ENCODE measurements at places on chromosomes 4 and X.
A peak's percentile ranks its signal among the peaks of the same experiment; 100 is the strongest.

- DNase-seq: no peak
Observed at GRCh38 chr4:123510221-123510620, 113.6 kb downstream of the SPRY1 start.

GRCh38 chr4:55125087-55125721 lies at the start of gene KDR:
KDR (minus strand) TSS chr4:55125595; CDS start chr4:55125293, 302 bp downstream.
- DNase-seq: no peak

DNA sequence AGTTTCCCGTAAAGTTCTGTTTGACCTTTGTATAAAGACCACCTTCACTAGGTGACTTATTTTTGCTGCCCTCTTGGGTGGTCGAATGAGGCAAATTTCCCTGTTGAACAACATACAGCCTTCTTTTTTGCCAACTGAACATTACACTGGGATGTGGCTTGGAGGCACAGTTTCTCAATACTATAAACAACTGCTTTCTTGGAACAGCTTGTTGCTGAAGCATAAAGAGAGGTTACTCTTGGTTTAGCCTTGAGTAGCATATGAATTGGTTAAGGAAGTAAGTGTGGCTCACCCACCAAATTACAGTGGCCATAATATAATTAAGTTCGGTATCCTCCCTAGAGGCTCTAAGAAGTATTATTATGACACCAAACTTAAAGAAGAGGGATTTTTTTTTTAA lies 40.0 kb downstream of the HHIP start:
- no peak for DNase-seq

DNA sequence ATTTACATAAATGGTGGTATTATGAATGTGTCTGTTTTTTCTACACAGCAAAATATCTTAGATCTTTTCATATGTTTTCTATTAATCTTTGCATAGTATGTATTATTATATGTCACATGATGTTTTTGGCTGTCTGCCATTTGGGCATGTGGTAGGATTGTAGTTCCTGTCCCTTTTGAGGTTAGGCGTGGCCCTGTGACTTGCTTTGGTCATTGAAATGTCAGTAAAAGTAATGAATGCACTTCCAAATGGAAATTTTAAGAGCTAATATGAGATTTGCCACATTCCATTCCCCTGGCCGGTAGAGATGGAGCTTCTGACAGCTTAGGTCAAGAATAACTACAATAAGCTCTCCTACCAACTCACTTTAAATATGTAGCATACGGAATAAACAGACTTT lies 45.1 kb downstream of the JADE3 start:
- DNase-seq: no peak

DNA sequence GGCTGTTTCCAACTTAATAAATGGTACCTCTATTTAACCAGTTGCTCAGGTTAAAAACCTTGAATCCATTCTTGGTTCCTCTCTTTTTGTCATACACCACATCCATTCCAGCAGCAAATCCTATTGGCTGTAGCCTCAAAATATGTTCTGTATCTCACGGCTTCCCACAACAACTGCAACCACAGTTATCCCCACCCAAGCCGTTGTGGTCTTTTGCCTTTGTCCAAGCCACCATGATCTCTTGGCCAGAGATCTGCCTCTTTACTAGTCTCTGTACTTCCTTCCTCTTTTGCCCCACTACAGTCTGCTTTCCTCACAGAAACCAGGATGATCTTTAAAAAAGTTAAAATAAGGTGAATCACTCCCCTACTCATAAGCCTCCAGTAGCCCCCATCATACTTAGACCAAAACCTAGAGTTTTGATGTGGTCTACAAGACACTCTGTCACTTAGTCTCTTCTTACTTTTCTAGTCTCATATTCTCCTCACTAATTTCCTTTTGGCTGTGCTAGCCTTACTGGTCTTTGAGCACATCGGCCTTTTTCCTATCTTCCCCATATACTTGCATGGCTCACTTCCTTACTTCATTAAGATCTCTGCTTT lies 10.3 kb downstream of the MAOA start:
- no peak for DNase-seq

GRCh38 chr4:55329012-55329411 lies 17.0 kb upstream of the SRD5A3 start:
- no peak for DNase-seq

GRCh38 chr4:113444386-113444785 lies 317.2 kb downstream of the CAMK2D start:
- DNase-seq: no peak

GRCh38 chr4:25783126-25783525 lies 79.7 kb downstream of the SEL1L3 start:
- no peak for DNase-seq

- no peak for DNase-seq
Observed at GRCh38 chrX:85379174-85379907, at the start of gene POF1B. POF1B (minus strand) TSS chrX:85379665; CDS start chrX:85379454, 211 bp downstream.

GRCh38 chr4:119394826-119395225 lies 72.9 kb upstream of the FABP2 start:
- DNase-seq: no peak

- DNase-seq: no peak
Observed at GRCh38 chrX:123881330-123881729, 21.5 kb downstream of the XIAP start.

DNA sequence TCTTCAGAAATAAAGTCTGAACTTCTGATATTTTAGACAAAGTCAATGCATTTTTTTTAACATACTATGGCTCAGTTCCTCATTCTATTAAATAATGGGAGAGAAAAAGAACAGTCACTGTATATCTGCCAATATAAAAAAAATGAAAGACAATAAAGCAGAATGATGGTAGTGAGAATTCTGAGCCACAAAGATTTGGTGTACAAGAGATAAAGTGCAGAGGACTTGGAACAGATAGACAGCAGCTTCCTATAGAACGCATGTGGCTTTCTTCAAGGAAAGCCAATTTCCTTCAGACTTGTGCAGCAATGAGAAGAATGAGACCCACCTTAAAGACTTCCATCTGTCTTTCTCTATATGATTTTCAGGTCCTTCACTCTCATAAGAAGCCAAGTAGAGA lies 39.7 kb downstream of the RASGEF1B start:
- DNase-seq: no peak

DNA sequence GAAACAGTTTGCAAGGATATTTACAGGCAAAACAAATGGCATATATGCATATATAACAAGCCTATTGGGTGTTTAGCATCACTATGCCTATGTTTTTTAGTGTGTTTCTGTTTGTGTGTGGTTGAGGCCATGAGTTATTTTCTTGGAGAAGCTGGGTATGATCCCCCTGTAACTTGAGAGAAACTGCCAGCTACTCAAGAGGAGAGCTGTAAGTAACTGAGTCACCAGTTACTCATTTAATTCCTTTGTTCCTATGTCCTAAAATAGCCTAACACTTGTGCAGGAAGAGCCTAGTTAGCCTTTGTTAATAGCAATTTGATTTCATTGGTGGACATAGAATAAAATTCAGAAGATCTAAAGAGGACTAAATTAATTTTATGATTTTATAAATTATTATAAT lies 79.1 kb downstream of the PWWP3B start:
- no peak for DNase-seq

- DNase-seq: peak; percentile 46
Observed at GRCh38 chrX:39730662-39731329, 367.0 kb downstream of the BCOR start.

- DNase-seq: no peak
Observed at GRCh38 chr4:15878011-15878410, 60.5 kb downstream of the FGFBP1 start.

DNA sequence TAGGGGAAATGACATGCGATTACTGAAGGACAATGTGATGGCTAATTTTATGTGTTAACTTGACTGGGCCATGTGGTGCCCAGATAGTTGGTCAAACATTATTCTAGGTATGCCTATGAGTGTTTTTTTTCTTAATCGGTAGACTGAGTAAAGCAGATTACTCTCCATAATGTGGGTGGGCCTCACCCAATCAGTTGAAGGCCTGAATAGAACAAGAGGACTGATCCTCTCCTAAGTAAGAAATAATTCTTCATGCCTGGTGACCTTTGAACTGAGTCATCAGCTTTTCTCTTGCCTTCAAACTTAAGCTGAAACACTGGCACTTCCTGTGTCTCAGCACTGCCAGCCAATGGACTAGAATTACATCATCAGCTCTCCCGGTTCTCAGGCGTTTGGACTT lies 164.0 kb upstream of the FGF13 start:
- no peak for DNase-seq

- no peak for DNase-seq
Observed at GRCh38 chr4:6962211-6963041, 52.8 kb downstream of the TBC1D14 start.

DNA sequence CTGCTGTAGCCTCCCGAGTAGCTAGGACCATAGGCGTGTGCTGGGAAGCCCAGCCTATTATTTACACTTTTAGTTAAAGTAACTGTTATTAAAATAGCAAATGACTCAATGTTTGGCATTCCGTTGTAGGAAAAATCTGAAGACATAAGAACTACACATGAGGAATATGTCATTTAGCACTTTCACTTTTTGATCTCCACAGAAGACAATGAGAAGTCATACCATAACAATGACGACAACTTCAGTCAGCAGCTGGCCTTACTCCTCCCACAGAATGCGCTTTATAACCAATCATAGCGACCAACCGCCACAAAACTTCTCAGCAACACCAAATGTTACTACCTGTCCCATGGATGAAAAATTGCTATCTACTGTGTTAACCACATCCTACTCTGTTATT lies 6.7 kb downstream of the GPR34 start:
- no peak for DNase-seq

- no peak for DNase-seq
Observed at GRCh38 chr4:118765399-118765798, 70.5 kb downstream of the SEC24D start.

DNA sequence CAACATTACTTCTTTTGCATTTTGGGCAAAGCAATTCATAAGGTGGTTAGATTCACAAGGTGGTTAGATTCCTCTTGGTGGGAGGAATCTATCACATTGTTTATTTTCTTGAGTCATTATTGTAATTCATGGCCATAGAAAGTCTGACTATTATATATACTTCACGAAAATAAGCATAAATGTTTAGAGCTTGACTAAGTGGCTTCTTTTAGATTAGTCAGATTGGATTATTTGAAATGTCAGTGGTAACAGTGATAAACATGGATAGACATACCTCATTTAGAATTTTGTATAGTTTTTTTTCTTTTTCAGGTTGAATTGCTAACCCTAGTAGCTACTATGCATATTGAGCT lies 24.9 kb upstream of the DYNLT3 start:
- DNase-seq: no peak

GRCh38 chr4:75490155-75490554 lies 24.0 kb downstream of the RCHY1 start:
- no peak for DNase-seq

DNA sequence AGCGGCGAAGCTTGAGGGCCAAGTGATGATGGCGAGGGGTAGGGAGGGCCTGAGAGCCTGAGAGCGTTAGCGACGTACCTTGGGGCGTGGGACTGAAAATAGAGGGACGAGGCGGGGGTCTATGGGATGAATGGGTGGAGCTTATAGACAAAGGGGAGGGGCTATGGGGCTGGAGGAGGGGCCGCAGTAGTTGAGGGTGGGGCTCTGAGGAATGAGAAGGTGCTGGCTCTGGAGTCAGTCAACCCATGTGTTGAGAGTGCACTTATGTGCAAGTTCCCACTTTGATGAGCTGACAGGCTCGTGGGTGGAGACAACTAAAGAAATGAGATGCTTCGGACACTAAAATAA lies 488 bp downstream of the TBC1D25 start:
- DNase-seq: no peak
